ENCODE measurements at places on chromosomes 3 and 15.

DNA sequence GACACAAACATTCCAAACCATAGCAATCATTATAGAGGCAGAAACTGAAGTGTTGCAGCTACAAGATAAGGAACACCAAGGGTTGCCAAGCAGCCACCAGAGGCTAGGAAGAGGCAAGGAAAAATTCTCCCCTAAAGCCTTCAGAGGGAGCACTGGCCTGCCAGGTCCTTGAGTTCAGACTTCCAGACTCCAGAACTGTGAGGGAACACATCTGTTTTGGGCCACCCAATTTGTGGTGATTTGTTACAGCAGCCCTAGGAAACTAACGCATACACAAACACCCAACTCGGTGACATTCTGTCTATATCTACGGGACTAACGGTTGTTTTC, 54.6 kb downstream of the MB21D2 start:
- no peak for DNase-seq

DNA sequence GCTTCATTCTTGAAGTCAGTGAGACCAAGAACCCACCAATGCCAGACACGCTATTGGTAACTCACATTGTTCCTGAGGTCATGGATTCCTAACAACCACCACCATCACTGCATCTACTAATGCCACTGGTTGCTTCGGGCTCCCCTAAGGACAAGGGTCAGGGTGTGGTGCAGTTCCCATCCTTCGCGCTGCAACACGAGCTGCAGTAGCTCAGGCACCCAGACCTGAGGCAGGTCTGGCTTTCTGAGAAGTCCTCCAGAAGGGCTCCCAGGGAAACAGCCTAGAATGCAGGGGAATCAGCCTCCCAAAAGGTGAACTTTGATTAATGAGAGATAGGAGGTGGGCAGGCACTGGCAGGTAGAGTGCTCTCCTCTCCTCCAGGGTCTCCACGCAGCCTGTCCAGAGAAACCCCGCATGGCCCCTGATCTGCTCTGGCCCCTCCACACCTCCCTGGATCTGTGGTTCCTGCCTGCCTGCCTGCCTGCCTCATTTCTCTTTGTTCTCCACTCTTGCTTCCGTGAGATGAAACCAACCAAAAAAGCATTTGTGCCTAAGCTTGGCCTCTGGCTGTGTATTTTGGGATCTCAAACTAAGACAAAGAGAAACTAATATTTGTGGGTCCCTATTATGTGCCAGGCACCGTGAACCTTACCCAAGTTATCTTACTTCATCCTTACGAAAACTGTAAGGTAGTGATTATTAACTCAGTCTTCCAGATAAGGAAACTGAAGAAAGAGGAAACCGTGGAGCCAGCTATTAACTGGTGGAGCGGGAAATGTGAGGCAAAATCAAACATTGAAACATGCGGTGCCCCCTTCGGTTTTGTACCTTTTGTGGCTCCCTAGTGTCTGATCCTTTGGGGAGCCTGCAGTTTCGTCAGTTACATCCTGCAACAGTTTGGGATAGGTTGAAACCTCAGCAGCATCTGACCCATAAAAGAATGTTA, 43.9 kb upstream of the USP3 start:
- no peak for DNase-seq

DNA sequence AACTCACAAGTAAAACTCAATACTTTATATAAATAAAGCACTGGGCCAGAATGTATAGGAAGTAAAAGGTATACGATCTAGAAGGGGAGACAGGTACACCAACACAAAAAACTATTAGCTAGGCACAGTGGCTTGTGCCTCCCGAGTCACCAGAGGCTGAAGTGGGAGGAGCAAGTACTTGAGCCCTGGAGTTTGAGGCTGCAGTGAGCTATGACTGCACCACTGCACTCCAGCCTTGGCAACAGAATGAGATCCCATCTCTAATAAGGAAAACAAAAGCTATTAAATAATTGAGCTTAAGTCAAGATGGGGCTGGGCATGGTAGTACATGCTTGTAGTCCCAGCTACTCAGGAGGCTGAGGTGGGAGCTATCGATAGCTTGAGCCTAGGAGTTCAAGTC, 17.0 kb downstream of the PIK3CB start:
- no peak for DNase-seq

GRCh38 chr15:98304371-98304770, 343.9 kb downstream of the ARRDC4 start:
- no peak for DNase-seq

DNA sequence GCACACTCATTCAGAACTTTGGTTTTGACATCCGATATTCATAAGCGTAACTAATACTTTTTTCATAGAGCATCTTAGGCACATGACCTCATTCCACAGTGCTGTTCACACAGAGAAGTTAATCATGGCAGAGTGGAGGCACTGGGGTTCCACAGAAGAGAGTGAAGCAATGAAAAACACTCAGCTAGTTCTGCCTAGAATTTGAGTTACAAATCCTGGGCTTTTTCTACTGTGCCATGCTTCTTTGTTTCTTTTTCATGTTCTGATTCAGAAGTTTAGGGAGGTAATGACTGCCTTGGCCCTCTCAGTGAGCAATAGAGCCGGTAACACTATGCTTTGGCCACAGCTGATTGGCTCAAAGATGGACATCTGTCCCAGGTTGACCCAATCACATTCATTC, 176.1 kb upstream of the MITF start:
- no peak for DNase-seq

- no peak for DNase-seq
Observed at GRCh38 chr15:77646104-77646694, 13.5 kb upstream of the LINGO1 start.

DNA sequence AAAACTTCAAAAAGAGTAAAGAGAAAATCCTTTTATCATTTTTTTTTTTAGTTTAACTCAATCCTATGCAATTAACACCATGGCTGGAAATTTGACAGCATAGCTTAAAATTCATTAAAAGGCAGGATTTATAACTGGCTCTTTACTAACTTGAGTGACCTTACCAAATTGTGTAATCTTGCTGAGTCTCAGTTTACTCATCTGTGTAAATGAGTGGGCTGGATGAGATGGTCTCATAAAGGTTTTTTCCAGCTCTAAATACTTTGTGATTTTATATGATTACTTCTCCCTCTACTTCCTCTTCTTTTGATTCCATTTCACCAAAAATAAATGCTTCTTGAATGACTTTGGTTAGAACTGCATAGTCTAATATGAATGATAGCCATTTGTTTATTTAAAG, 234.9 kb upstream of the SATB1 start:
- DNase-seq, result no peak

DNA sequence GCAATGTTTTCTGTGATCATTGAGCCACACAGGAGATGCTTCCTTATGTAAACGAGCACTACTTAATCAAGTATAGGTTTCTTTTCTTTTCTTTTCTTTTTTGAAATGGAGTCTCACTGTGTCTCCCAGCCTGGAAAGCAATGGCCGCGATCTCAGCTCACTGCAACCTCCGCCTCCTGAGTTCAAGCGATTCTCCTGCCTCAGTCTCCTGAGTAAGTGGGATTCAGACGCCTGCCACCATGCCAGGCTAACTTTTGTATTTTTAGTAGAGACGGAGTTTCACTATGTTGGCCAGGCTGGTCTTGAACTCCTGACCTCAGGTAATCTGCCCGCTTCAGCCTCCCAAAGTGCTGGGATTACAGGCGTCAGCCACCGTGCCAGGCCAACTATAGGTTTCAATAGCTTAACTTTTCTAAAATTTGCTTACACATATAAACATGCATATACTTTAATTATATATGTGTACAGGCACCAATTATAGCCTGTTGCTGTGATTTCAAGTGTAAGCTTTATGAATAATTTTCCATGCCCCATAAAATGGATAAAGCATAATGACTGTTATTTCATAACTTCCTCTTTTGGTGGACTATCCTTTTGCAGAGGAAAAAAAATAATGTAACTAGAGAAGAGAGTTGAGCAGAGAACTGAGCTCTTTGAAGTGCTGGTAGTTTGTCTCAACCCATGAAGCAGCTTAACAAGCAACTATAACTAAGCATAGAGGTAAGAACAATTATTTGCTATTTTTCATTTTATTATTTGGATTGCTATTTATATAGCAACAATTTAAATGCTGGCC, 24.8 kb upstream of the MBNL1 start:
- DNase-seq, result no peak

- no peak for DNase-seq
Observed at GRCh38 chr15:52369030-52369429, 73.4 kb upstream of the MYO5C start.

GRCh38 chr3:9917820-9918219, 922 bp downstream of the IL17RC start:
- DNase-seq, result no peak

GRCh38 chr3:171175741-171176234, 149.3 kb upstream of the SLC2A2 start:
- no peak for DNase-seq

DNA sequence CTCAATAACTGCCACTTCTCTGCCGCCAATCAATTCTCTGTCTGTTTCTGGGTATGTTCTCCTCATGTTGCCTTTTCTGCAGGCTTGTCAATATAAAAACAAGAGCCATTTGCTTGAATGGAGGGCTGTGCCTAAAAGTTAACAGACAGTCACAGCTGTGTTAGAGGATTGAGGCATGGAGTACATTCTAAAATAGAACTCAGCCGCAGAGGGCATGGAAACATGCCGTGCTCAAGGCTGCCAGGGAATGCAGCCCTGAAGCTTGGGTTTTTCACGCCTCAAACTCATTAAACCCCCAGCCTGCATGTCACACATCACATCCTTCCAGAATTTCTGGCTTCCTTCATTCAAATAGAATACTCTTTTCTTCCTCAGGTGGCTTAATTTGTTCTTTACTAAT, 166.6 kb downstream of the TPRG1 start:
- DNase-seq, result no peak

DNA sequence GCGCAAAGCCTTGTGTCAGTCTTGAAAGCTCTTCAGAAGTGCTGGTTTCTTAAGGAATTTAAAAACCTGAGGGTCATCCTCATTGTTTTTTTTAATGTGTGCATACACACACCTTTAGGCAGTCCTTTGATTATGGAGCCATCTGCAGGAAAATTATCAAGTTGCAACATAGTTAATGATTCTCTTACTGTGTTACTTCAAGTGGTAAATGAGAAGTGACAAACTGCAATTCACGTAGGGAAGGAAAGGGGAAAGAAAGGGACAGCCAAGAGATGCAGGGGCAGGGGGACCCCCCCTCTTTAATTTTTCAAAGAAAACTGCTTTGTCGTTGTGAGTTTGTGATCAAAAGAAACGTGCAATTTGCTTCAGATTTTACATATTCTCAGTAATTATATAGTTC, 162.4 kb upstream of the CGNL1 start:
- peak; percentile 22 for DNase-seq

- no peak for DNase-seq
Observed at GRCh38 chr15:36519067-36519466, 60.4 kb upstream of the CDIN1 start.

DNA sequence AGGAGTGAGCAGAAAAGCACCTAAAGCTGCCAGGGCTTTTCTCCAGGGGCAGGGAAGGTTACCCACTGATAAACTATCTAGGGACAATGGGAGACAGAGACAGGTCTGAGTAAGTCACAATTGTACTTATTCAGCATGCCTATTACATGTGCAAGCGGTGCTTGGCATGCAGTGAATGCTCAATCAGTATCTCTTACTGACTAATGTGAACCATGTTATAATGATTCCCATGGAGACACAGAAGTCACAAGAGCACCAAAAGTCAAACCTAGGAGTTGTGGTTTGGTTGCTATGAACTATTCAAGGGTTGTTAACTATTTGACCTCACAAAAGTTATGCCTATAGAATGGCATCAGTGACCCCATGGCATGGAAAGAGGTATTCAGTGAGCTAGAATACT, 50.0 kb upstream of the RASGRP1 start:
- no peak for DNase-seq

DNA sequence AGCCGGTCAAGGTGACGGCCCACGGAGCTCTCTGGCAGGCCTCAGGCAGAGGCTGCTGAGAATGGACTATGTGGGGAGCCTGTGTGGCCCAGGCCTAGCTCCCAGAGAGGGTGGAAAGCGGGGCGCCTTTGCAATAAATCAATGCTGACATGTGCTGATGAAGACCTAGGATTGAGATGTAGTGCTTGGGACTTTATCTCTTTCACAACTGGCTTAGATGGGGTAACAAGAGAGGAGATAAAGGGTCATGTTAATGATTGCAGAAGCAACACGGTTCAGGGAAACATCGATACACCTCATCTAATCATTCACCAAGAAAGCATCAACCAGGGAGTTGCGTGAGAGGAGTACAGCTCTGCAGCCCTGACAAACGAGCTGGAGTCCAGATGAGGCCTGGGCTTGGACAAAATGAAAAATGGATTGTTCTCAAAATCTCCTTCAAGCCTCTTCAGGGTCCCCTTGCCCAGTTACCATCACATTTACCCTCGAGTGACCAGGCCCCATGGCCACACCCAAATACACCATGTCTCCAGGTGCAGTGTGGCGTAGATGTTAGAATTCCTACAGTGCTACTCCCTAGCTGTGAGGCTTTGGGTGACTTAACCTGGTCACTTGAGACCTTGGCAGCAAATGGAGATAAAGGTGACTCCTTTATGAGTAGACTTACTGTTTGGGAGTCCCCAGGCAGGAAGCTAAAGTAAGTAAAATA, 146.4 kb upstream of the LIPC start:
- DNase-seq, result no peak

GRCh38 chr3:124064050-124064449, 72.1 kb upstream of the ROPN1 start:
- no peak for DNase-seq

- no peak for DNase-seq
Observed at GRCh38 chr3:190519886-190520285, 6.0 kb downstream of the IL1RAP start.

GRCh38 chr3:45760878-45761711, 35.2 kb downstream of the SLC6A20 start:
- peak; percentile 31 for DNase-seq

DNA sequence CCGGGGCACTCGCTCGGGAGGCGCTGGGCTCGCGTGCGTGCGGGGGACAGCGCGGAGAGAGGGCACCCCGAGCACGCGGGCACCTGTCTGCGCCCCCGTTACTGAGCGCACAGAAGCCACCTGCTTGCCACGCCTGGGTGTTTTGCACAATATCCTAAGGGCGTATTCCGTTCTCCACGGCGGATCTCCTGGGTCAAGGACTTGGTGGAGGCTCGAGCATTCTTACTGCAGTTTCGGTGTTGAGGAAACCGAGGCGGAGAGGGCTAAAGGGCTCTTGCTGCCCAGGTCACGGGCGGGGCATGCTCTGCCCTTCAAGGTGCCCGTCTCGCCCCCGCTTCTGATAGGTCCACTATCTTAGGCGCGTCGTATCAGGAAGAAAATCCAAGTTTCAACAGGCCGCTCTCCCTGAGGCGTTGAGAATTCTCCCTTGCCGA, 526 bp downstream of the GPD1L start:
- DNase-seq, result no peak

GRCh38 chr3:183800243-183800863, 25.0 kb downstream of the MAP6D1 start:
- DNase-seq, result no peak
